ENCODE measurements at places on chromosomes 5 and 9. TPM values are rescaled to one million over a fixed set of nuclear protein-coding genes. Genes with fewer than 3 reads are reported as not detected.

- no peak for DNase-seq
- no peaks in the 10 kb centered on the region for H3K36me3 ChIP-seq
- no peak overlapping the region for H3K4me3 ChIP-seq
- no peak overlapping the region for H3K27ac ChIP-seq
These were observed 258.0 kb downstream of the NSG2 start for GRCh38 chr5:174303437-174304045.

GRCh38 chr5:57243286-57244137, 69.7 kb downstream of the GPBP1 start:
- DNase-seq = no peak
- H3K27ac ChIP-seq = peak overlapping the region; percentile 27
- peaks cover 62% of the 10 kb centered on the region for H3K36me3 ChIP-seq
- H3K4me1 ChIP-seq = peaks cover 26% of the 10 kb centered on the region
- H3K27me3 ChIP-seq = no peaks in the 10 kb centered on the region

DNA sequence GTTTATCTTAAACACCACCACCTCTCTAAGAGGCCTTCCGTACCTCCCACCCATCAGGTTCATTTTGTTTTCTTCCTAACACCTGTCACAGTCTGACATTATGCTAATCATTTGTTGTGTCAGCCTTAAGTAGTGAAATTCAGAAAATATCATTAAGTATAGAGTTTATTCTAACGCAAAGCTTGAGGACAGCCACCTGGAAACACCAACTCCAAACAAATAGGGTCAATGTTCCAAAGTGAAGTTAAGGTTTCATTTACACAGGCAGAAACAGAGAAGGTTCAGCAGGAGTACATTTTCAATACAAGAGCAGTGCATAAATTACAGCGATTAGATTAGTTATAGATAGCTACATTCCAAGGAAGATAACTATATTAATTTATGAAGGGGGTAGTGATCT, 1.3 kb upstream of the SMC5 start:
- H3K4me1 ChIP-seq = peaks cover 42% of the 10 kb centered on the region
- H3K4me3 ChIP-seq = peak overlapping the region; percentile 82
- H3K36me3 ChIP-seq = peaks cover 30% of the 10 kb centered on the region
- no peak for DNase-seq
- H3K27ac ChIP-seq = peak overlapping the region; percentile 8

Gene UQCRQ
- total RNA-seq = 281 TPM

GRCh38 chr9:16206518-16206917, 653.7 kb downstream of the CCDC171 start:
- H3K4me3 ChIP-seq = no peak overlapping the region
- no peak for DNase-seq
- no peak overlapping the region for H3K27ac ChIP-seq
- H3K27me3 ChIP-seq = no peaks in the 10 kb centered on the region

- H3K36me3 ChIP-seq = no peaks in the 10 kb centered on the region
- no peaks in the 10 kb centered on the region for H3K4me1 ChIP-seq
- no peak overlapping the region for H3K4me3 ChIP-seq
- no peak overlapping the region for H3K27ac ChIP-seq
These were observed 459.1 kb downstream of the SPOCK1 start for GRCh38 chr5:137040024-137040423.

DNA sequence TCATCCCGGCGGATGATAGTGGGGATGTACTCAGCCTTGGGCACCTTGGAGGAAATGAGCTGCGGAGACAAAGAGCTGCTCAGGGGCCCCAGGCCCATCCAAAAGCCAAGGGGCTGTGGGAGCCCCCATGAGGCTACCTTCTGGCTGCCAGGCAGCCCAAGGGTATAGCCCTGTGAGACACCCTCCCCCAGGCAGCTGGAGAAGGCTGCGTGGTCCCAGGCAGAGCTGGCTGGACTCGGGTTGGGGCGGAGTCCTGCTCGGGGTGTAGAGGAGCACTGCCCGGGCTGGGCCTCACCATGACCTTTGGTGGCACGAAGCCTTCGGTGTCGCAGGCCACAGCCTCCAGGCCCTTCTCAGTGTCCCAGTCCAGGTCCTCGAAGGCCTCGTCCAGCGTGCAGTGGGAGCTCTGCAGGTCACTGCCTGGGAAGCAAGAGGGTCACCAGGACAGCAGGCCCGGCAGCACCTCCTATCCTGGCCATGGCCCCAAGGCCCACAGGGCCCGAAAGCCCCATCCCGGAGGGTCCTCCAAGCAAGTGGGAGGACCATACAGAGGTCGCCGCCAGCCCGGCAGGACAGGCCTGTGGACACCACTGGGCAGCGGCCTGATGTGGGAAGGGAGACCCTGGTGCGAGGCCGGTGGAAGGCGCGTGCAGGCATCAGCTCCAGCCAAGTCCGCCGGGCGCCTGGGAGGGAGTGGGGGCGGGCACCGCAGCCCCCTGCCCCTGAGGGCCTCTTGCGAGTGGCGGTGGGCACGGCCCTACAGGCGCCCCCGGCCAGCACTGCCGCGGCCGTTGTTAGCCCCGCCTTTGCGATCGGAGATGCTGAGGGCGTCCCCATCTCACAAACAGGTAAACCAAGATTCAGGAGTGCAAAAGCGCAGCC, 6.1 kb downstream of the NSMF start:
- H3K4me1 ChIP-seq = peaks cover 27% of the 10 kb centered on the region
- H3K27ac ChIP-seq = no peak overlapping the region
- DNase-seq = no peak
- no peaks in the 10 kb centered on the region for H3K27me3 ChIP-seq
- peaks cover 6% of the 10 kb centered on the region for H3K36me3 ChIP-seq

DNA sequence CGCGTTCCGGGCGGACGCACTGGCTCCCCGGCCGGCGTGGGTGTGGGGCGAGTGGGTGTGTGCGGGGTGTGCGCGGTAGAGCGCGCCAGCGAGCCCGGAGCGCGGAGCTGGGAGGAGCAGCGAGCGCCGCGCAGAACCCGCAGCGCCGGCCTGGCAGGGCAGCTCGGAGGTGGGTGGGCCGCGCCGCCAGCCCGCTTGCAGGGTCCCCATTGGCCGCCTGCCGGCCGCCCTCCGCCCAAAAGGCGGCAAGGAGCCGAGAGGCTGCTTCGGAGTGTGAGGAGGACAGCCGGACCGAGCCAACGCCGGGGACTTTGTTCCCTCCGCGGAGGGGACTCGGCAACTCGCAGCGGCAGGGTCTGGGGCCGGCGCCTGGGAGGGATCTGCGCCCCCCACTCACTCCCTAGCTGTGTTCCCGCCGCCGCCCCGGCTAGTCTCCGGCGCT, at the start of gene DAPK1:
Gene DAPK1 (plus strand): TSS at position 264 of the 442 bp plus-strand sequence. CDS start 1,211 bp downstream, outside the sequence.
- no peak for DNase-seq
- H3K4me1 ChIP-seq = peaks cover 10% of the 10 kb centered on the region
- H3K27me3 ChIP-seq = peaks cover 44% of the 10 kb centered on the region
- peak within 1 kb of the TSS; percentile 49 for H3K4me3 ChIP-seq
- no peak within 1 kb of the TSS for H3K27ac ChIP-seq

Measured in activated CD4-positive, alpha-beta memory T cell treated with anti-CD3 and anti-CD28 coated beads, Interleukin-2, amount 10 ng/mL, durations not matched to agents 7 days and 5 days (primary cell).